ENCODE measurements at places on chromosomes 3 and 15.
A peak's percentile ranks its signal among the peaks of the same experiment; 100 is the strongest.

GRCh38 chr15:88132499-88132898 lies 124.0 kb downstream of the NTRK3 start:
- no peak for DNase-seq

DNA sequence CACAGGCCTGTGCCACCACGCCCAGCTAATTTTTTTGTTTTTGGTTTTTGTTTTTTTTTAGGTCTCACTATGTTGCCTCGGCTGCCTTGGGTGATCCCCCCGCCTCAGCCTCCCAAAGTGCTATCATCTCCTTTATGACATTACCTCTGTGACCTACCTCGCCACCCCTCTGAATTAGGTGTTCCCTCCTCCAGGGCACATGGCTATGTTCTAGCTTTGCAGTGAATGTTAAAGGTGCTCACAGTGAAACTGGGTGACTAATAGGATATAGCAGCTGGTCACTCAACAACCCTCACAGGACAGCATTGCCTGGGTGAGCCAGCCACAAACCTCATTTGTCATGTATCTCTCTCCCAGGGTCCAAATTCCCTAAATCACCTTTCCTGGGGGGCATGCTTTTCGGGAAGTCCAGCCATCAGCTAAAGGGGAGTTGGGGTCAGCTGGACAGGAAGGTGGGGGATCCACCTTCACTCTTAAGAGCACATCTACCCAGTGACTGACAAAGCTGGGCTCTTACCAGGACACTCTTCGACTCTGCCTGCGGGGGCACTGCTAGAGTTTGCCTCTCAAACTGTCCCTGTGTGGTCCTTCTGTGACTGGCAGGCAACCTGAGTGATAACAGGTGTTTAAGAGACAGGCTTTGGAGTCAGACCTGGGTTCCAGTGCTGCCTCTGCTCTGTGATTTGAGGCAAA lies 1.6 kb upstream of the TTLL3 start:
- DNase-seq: peak; percentile 45

DNA sequence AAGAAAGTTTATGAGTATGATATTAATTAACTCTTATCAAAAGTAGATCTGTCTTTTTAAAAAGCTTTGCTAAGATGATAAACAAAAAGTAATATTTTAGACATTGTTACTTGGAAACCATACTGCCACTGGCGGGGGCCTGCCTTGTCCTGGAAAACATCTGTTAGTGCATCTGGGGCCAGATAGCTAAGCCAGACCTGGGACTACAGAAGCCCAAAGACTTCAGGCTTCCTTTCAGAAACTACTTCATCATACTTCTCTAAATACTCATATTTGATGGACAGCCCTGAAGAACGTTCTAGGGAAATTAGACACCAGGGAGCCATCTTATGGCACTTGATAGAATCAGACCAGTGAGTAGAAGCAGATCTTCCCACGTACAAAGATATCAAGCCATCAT lies 795.4 kb upstream of the SEMA6D start:
- no peak for DNase-seq

GRCh38 chr15:83285979-83286553 lies 1.6 kb upstream of the BNC1 start:
- DNase-seq: no peak

GRCh38 chr3:113210604-113211329 lies 590 bp upstream of the BOC start:
- no peak for DNase-seq

- no peak for DNase-seq
These were observed 15.9 kb downstream of the SNX1 start for GRCh38 chr15:64111679-64112050.

- DNase-seq: no peak
These were observed 476.4 kb upstream of the KCNMB2 start for GRCh38 chr3:178059836-178060235.

DNA sequence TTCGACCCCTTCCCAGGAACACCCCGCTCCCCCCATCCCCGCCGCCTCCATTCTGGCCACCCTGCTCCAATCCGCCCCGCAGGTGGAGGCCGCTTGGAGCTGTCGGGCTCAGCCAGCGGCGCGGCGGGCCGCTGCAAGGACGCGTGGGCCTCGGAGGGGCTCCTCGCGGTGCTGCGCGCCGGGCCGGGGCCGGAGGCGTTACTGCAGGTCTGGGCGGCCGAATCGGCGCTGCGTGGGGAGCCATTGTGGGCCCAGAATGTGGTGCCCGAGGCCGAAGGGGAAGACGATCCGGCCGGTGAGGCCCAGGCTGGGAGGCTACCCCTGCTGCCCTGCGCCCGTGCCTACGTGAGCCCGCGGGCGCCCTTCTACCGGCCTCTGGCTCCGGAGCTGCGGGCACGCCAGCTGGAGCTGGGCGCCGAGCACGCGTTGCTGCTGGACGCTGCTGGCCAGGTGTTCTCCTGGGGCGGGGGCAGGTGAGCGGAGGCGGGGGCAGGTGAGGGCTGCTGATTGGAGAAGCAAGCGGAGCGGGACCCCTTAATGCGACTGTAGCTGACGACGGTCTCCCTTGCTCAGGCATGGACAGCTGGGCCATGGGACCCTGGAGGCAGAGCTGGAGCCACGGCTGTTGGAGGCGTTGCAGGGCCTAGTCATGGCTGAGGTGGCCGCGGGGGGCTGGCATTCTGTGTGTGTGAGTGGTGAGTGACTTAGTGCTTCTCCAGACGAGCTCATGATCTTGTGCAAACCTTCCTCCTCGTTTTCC lies 2.5 kb downstream of the RCCD1 start:
- DNase-seq: no peak

DNA sequence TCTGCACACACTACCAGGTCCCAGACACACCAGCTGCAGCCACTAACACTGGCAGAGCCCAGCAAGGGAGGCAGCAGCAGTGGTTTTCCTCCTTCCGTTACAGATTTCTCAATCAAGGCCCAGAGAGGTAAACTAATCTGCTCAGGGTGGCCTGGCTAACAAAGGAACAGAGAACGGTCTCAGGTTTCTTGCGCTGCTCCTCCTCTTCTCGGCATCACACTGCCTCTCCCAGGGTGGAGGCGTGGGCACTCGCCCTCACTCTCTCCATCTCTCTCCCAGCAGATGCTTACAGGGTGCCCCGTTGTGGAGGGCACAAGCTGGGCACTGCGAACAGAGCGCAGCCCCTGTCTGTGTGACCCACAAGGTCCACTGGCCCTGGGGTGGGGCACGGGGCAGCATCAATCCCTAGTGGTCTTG lies 228.7 kb downstream of the VPS13C start:
- DNase-seq: no peak

GRCh38 chr3:164741869-164742268 lies 336.4 kb downstream of the SI start:
- no peak for DNase-seq

- DNase-seq: no peak
These were observed 42.2 kb downstream of the RIOX2 start for GRCh38 chr3:97930018-97930417.

DNA sequence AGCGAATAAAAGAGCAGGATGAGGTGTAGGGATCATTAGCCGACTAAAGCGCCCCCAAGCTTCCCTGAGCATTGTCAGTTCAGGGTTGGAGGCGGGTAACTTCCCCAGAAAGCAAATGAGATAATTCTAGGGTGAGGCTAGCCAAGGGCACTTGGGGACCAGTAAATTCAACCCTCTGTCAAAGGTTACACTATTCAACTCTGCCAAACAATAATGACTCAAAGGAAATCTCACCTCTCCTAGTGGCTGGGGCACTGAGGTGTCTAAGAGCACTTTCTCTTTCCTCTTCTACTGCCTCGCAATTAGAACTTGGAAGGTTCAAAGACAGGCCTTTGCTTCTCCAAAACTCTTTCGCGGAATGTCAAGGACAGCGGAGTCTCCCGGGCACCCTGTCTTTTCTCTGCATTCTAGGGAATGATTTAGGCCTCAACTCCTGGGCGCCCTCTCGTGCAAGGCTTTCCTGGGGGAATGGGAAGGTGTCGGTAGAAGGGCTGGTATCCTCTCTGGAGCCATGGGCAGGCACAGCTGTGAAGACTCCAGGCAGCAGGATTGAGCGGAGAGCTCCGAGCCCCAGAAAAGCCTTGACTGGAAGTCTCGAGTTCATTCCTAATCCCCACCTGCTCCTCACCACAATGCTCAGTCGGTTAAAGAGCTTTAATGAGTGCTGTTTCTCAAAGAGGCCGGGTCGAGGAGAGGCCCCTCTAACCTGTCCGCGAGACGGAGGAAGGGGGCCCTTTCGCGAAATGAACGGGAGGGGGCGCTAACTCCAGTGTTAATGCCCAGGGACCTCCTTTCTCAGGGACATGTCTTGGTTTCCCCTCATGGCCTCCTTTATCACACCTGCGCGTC lies 21.9 kb downstream of the ZIC4 start:
- no peak for DNase-seq

- DNase-seq: no peak
These were observed 4.8 kb upstream of the ARPIN start for GRCh38 chr15:89917442-89918101.

DNA sequence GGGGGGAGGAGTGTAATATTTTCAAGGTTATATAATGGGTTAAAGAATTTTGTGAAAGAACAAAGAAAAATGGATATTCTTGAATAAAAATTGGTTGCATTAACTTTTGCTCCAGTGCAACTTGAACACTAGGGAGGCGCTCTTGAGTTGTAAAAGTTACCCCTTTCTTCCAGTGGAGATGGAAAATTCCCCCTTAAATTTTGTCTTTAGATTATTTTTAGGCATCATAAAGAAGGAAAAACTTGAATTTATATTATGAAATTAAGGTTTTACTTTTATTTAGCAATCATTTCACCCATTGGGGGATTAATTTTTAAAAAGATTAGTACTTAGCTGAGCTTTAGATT lies 550 bp upstream of the CHD2 start:
- DNase-seq: no peak

GRCh38 chr3:169812332-169813235 lies at the start of the genes LRRC34 and LRRIQ4:
Gene LRRC34, minus strand, starts transcription at chr3:169812904. Its CDS starts 356 bp downstream, at chr3:169812548.
Gene LRRIQ4, plus strand, starts transcription at chr3:169812870. Its CDS starts 9,052 bp downstream, at chr3:169821922.
- DNase-seq: peak; percentile 34

DNA sequence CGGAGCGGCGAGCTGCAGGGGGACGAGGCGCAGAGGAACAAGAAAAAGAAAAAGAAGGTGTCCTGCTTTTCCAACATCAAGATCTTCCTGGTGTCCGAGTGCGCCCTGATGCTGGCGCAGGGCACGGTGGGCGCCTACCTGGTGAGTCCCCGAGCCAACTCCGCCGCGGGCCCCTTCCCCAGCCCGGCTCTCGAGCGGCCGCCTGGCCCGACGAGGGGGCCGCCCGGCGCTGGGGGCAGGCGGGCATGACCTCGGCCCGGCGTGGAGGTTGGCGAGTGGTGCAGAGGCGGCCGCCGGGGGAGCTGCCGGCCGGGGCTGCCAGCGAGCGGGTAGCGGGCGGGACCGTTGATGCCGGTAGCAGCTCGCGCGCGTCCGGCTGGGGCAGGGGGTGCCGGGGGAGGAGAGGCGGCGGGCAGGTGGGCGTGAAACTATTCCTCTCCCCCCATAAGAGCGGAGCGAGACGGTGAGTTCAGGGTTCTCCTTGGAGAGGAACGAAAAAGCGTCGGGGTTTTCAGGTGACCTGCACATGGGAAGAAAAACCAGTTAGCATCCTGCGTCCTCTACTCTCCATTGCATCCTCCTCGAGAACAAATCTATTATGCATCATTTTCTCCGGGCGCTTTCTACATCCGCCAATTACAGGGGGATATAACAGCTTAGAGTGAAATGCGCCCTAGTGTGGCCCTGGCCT lies 585 bp downstream of the SLCO3A1 start:
- no peak for DNase-seq
